Articular chondrocyte of knee joint (primary cell): ENCODE measurements at places on chromosomes 4 and X. TPM values are rescaled to one million over a fixed set of nuclear protein-coding genes. Genes with fewer than 3 reads are reported as not detected.

The CXCL8 gene
- 2.7 and 4.0 TPM in 2 replicates for total RNA-seq

The AGTR2 gene
- total RNA-seq = not detected in 2 replicates

The TLR3 gene
- 17.9 and 29.9 TPM in 2 replicates for total RNA-seq

The HSFX1 gene
- 0.43 and 1.2 TPM in 2 replicates for total RNA-seq

The TXK gene
- total RNA-seq = 0.13 and 0.54 TPM in 2 replicates

The AFF2 gene
- total RNA-seq = 1.8 and 5.1 TPM in 2 replicates

The PNMA3 gene
- total RNA-seq = 0.11 TPM in 1 of 2 replicates, not detected in the other

The RHOH gene
- total RNA-seq = under 0.01 TPM in 1 of 2 replicates, not detected in the other

The ARHGAP6 gene
- 0.91 and 1.3 TPM in 2 replicates for total RNA-seq

The PROM1 gene
- not detected in 2 replicates for total RNA-seq

The ARR3 gene
- not detected in 2 replicates for total RNA-seq
